ENCODE measurements at places on chromosomes 12 and 14.

- no peak for DNase-seq
These were observed 493.8 kb downstream of the FUT8 start for GRCh38 chr14:65906344-65906743.

- peak; percentile 84 for DNase-seq
These were observed 334.0 kb downstream of the BTG1 start for GRCh38 chr12:91811481-91812287.

- no peak for DNase-seq
These were observed 22.9 kb upstream of the BCDIN3D start for GRCh38 chr12:49865782-49866135.

DNA sequence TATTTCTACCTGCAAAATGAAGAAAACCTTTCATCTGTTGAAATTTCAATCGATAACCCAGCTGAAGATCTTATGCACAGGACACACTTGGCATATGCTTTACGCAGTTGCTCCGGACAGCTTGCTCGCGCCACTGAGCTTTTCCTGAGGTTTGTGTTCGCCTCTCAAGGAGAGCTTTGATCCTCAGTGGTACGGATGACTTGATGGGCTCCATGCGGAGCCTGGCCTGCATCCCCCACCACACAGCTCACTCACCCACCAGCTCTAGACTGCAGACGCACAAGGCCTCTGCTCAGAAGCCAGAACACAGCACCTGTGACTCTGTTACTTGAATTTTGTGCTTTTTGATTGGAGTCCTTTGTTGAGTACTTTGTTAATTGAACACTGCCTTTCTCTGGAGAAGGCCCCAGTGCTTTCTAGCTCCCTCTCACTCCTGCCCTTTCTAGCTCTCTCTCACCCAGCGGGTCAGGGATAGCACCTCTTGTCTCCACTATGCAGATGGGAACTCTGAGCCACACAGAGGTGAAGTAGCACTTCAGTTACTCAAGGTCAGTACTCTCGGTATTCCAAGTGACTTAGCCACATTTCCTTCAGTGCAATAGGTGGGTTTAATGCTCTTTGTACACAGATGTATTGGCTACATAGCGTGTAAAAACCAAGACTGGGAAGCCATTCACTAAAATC, 52.1 kb downstream of the TBC1D30 start:
- DNase-seq: no peak

GRCh38 chr14:68785534-68786490, 7.1 kb downstream of the ZFP36L1 start:
- DNase-seq: peak; percentile 65

DNA sequence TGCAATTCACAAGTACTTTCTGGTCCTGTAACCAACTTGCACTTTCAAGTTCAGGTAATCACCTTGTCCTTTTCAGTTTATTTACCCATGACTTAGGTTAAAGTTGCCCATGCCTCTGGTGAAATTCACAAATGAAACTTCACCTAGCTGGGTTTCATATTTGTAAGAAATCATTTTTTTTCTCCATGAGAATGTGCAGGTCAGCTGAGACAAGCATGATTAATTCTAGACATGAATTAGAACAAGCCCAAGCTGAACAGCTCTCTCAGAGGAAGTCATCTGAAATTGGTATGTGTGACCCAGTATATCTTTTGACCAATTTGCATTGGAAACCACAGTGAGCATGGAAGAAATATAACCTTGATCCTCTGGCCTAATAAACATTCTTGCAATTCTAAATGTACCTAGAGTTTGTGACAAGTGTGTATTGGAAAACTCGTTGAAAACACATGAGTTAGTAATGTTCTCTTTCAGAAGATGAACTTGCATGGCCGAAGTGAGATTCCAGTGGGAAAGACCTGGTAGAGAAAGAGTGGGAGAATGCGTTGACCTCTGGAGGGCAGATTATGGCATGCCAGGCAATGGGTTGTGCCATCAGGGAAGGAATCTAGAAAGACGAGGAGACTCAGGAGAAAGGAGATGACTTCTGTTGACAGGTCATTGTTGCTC, 486.5 kb downstream of the ZFP36L1 start:
- DNase-seq: no peak

GRCh38 chr14:85293612-85294234, 236.2 kb upstream of the FLRT2 start:
- DNase-seq: no peak

GRCh38 chr12:129276361-129277060, 423.2 kb downstream of the GLT1D1 start:
- no peak for DNase-seq

- DNase-seq: no peak
These were observed 107.1 kb downstream of the LGMN start for GRCh38 chr14:92641306-92641705.

- DNase-seq: no peak
These were observed 223.9 kb downstream of the MED13L start for GRCh38 chr12:116053479-116054200.

- DNase-seq: peak; percentile 56
These were observed 33.5 kb downstream of the SLC6A12 start for GRCh38 chr12:180445-180844.

GRCh38 chr14:59785629-59786028, 84.9 kb downstream of the RTN1 start:
- no peak for DNase-seq

- no peak for DNase-seq
These were observed 32.6 kb upstream of the NTF3 start for GRCh38 chr12:5399266-5399665.

DNA sequence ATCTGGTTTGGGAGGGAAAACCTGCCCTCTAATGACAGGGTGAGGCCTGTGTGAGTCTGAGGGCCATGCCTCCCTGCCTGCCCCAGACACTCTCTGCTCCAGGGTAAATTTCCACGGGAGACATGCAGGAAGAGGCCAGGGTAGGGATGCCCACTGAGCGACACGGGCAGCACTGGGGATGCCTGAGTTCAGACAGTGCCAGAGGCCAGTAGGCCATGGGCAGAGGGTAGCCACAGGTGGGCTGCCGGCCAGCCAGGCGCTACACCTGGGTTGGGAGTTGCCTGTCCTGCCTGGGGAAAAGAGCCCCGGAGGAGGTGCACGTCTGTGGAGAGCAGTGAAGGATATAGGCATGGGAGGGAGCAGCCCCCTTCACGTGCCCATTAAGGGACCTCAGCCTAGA, 3.6 kb downstream of the SERPINA12 start:
- DNase-seq: no peak

- no peak for DNase-seq
These were observed 23.2 kb downstream of the RAP1B start for GRCh38 chr12:68633614-68634558.

DNA sequence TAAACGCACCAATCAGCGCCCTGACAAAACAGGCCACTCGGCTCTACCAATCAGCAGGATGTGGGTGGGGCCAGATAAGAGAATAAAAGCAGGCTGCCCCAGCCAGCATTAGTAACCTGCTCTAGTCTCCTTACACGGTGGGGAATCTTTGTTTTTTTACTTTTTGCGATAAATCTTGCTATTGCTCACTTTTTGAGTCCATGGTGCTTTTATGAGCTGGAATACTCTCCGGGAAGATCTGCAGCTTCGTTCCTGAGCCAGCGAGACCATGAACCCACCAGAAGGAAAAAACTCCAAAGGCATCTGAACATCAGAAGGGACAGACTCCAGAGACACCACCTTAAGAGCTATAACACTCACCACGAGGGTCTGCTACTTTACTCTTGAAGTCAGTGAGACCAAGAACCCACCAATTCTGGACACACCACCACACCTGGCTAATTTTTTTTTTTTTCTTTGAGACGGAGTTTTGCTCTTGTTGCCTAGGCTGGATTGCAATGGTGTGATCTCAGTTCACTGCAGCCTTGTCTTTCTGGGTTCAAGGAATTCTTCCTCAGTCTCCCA, 6.9 kb upstream of the COPS7A start:
- DNase-seq: no peak

GRCh38 chr12:67112586-67112985, 156.6 kb upstream of the CAND1 start:
- DNase-seq: no peak

DNA sequence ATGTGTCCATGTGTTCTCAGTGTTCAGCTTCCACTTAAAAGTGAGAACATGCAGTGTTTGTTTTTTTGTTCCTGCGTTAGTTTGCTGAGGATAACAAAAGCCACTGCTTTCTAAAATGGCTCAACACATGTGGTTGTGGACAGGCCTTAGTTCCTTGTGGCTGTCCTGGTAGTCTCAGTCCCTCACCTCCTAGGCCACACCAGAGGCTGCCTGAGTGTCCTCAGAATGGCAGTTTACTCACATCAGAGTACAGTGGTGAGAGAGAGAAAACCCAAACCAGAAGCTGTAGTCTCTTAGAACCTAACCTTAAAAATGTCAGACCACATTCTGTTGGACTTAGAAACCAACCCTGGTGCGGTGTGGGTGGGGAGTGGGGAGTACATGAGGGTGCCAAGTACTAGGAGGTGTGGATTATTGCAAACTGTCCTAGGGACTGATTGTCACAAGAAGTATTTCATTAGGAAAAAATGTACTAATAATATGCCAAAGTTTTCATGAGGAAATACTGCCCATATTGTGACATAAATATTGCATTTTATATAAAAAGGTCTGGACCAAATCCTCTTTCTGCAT, 30.4 kb downstream of the NPAS3 start:
- DNase-seq: no peak

- no peak for DNase-seq
These were observed 11.4 kb upstream of the RNF34 start for GRCh38 chr12:121388421-121388981.

DNA sequence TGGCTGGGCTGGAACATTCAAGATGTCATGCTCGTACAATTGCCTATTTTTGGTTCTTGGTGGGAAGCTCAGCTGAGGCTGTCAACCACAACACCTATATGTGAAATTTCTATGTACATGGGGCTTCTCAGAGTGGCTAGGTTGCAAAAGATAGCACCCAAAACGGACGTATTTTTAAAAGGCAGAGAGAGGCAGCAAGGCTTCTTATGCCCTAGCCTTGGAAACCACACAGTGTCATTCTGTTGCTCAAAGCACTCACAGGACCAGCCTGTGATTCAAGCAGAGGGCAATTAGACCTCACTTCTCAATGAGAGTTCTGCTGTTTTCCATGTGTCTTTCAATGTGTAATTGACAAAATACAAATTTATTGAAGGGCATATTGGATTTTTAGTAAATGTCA, 134.0 kb downstream of the GXYLT1 start:
- no peak for DNase-seq
